Activated CD8-positive, alpha-beta T cell treated with anti-CD3 and anti-CD28 coated beads, Interleukin-2, amount 10 ng/mL, durations not matched to agents 7 days and 5 days (primary cell): ENCODE measurements at places on chromosomes 12 and 14.

DNA sequence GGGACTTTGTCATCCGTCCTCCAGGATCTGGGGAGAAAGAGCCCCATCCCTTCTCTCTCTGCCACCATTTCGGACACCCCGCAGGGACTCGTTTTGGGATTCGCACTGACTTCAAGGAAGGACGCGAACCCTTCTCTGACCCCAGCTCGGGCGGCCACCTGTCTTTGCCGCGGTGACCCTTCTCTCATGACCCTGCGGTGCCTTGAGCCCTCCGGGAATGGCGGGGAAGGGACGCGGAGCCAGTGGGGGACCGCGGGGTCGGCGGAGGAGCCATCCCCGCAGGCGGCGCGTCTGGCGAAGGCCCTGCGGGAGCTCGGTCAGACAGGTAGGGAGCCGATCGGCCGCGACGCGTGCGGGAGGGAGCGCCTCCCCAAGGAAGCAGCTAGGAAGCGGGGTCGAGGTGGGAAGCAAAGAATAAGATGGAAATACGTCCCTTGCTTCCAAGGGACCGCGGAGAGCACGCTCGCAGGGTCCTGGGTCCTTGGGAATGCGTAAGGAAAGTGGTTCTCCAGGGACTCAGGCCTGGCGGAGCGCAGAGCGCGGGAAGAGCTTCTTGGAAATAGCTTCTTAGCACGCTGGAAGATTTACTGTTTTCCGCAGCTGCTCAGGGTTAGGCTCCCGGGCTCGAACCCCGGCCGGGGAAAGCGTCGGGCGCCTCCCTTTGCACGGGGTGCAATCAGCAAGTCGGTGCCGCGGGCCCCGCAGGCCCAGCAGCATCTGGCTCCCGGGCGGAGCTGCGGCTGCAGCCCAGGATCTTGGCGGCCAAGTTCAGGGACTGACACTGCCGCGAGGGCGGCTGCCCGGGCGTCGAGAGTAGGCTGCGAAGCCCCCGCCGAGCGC is 457 bp downstream of the SOCS2 start:
- peak; percentile 24 for DNase-seq

GRCh38 chr14:87409393-87409792 is 583.6 kb downstream of the GALC start:
- DNase-seq: no peak

DNA sequence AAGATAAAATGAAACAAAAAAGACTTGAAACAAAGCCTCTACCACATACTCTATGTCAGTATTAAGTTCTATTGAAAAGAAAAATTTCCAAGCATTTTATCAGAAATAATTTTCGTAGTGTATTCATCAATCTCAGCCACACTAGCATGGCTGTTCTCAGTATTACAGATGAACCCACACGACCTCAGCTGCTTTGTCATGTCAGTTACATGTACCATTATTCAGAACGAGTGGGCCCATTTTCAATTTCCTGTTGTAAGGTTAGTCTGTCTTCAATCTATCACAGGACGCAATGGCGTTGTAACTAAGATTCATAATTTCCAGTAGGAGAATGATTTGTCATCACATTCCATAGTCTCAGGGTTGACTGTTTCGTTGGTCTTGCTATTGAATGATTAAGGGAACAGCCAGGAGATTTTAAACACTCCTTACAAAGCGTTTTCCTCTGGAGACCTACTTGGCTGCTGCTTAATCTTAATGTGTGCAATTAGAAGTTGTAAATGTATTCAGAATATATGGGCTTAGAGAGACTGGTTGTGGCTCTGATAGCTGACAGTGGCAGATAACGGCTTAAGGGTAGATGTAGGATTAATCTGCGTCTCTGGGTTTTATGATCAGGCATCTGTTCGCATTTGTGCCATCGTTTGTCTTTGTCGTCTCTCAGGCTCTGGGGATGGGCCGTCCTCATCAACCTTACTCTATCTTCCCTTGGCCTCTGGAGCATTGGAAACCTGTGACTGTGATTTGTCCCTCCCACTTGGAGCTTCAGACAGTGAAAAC is 65.4 kb downstream of the GLT1D1 start:
- DNase-seq: no peak

- no peak for DNase-seq
Measured at GRCh38 chr12:66241061-66242043, 52.3 kb downstream of the IRAK3 start.

GRCh38 chr12:130375296-130376287 is 37.9 kb downstream of the PIWIL1 start:
- DNase-seq: no peak

- no peak for DNase-seq
Measured at GRCh38 chr12:95829395-95829794, 29.4 kb upstream of the SNRPF start.

GRCh38 chr14:92435154-92435553 is 78.4 kb upstream of the RIN3 start:
- DNase-seq: no peak

DNA sequence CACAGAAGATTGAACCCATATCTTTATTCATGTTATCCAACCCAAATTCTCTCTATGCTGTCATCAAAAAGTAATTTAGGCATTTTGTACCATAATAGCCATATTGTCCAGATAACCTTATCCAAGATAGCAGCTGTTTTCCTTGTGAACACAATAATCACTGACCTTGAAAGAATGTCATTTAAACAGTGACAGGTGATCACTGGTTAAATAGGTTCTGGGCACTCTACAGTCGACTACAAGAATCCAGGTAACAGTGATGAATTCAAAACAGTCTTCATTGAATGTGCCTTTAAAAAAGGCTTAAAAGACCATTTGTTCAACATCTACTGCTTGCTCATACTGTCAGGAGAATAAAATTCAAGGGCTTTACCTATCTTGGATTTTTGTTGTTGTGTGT is 4.6 kb upstream of the SPX start:
- DNase-seq: no peak

DNA sequence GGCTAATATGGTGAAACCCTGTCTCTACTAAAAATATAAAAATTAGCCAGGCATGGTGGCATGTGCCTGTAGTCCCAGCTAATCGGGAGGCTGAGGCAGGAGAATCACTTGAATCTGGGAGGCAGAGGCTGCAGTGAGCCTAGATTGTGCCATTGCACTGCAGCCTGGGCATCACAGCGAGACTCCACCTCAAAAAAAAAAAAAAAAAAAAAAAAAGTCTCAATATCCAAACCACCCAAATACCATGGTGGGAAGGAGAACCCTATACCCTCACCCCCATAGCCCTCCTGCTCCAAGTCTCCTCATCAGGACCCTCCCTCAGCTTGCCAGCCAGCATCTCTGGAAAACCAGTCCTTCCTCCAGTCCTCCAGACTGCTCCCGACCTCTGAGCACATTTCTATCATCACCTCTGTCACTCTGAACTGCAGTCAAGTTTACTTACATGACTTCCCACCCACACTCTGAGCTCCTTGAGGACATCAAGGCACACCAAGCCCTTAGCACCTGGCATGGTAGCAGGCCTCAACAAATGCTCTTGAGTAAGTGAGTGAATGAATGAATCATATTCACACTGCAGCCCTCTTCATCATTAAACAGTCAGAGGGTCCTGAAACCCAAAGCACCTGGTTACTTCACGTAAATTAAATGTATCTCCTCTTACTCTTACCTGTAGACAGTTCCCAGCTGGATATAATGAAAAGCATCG is 35.2 kb downstream of the NT5DC3 start:
- no peak for DNase-seq

DNA sequence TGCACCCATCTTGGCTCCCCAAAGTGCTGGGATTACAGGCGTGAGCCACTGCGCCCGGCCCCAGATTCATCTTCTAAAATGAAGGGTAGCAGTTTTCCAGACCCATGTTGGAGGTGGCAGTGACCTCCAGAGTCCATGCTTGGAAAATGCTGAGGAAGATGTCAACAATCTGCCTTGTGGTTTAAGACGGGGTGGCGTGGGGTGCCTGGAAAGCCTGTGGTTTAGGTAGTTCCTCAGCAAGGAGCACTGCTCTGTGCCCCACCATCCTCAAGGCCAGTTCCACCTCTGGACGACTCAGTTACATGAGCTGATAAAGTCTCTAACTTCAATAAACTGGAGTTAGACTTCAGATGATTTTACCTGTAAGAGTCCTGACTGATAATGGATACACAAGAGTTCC is 48.6 kb downstream of the DRAM1 start:
- DNase-seq: no peak

- DNase-seq: no peak
Measured at GRCh38 chr12:103909811-103910210, 20.4 kb upstream of the HSP90B1 start.

- no peak for DNase-seq
Measured at GRCh38 chr14:76729953-76730505, 31.2 kb upstream of the VASH1 start.

- no peak for DNase-seq
Measured at GRCh38 chr14:104590240-104590965, 10.8 kb downstream of the C14orf180 start.

- no peak for DNase-seq
Measured at GRCh38 chr12:48061938-48062719, 43.8 kb downstream of the SENP1 start.

GRCh38 chr12:21478756-21479455 is 22.5 kb downstream of the RECQL start:
- no peak for DNase-seq

- DNase-seq: no peak
Measured at GRCh38 chr14:65251213-65251612, 148.9 kb upstream of the MAX start.

GRCh38 chr14:104364830-104365229 is 214.7 kb upstream of the C14orf180 start:
- DNase-seq: no peak

DNA sequence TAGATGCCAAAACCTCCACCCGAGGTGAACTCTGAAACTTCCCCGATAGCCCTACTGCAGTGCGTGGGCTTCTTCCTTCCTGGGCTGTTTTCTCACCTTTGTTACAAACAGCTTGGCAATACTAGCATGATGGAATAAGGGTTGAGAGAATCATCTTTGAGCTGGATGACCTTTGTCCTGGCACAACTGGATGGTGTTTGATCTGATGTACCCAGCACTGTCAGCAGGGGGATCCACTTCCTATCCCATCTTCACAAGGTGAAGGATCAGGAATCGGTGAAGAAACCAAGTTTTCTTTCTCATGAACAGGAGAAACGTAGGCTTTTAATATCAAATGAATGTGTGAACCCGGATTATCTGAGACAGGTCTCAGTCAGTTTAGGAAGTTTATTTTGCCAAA is 19.5 kb upstream of the LRRC10 start:
- DNase-seq: no peak

DNA sequence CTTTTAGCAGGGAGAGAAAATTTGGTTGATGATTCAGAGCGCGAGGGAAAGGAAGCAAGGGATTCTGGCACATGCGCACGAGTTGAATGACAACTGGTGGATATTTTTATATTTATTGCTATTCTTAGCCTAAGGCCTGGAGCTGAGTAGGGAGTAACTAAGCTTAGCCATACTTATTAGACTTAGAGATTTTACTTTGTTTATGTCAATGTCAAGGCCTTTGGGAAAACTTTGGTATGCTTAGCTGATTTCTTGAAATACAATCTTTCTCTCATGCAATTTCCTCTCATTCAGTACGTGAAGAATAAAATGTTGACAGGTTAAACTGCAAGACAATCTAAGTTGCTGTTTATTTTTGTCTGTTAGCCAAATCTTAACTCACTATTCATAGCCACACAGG is 101.1 kb downstream of the CRADD start:
- DNase-seq: no peak

DNA sequence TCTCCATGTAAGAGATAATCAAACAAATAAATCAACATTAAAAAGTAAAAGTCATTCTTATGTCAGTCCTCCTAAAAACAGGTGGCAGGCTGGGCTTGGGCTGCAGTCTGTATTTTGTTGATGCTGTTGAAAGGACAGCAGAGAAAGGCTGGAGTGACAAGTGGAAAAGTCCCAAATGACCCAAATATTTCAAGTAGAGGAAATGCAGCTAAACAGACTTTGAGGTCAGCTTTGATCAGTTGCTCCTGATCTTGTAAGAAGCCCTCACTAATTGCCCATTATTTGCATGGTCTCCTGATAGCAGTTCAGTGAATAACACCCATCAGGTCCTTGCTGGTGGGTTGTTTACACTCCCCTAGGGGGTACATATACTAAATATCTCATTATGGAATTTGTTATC is 24.9 kb downstream of the TBX3 start:
- no peak for DNase-seq

DNA sequence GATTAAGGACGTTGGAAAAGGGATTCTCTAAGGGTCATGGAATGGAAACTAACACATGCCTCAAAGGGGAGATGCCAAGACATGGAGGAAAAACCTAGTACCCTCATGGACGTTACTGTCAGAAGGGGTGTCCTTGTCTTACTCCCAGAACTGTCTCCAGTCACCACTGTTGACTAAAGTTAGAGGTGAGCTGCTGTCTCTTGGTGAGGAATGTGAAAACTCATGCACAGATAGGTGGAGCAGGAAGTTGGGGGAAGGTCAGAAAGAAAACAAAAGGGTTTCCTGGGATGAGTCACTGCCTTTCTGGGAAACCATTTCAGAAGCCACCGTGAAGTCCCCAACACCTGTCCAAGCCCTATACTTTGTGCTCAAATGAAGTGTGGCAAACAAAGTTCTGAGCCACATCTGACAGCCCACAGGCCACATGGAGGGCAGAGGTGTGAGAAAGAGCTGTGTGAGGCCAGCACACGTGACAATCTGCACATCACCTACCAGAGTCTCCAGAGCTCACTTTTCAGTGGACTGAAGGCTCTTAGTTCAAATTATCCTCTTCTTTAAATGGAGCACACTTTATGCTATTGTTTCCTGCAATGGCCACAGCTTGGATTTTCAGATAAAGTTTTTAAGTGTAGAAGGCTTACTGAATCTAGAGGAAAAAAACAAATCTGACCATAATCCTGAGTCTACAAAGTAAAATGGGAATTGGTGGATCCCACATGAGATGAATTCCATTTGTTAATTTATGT is 92.9 kb upstream of the EGLN3 start:
- peak; percentile 95 for DNase-seq

DNA sequence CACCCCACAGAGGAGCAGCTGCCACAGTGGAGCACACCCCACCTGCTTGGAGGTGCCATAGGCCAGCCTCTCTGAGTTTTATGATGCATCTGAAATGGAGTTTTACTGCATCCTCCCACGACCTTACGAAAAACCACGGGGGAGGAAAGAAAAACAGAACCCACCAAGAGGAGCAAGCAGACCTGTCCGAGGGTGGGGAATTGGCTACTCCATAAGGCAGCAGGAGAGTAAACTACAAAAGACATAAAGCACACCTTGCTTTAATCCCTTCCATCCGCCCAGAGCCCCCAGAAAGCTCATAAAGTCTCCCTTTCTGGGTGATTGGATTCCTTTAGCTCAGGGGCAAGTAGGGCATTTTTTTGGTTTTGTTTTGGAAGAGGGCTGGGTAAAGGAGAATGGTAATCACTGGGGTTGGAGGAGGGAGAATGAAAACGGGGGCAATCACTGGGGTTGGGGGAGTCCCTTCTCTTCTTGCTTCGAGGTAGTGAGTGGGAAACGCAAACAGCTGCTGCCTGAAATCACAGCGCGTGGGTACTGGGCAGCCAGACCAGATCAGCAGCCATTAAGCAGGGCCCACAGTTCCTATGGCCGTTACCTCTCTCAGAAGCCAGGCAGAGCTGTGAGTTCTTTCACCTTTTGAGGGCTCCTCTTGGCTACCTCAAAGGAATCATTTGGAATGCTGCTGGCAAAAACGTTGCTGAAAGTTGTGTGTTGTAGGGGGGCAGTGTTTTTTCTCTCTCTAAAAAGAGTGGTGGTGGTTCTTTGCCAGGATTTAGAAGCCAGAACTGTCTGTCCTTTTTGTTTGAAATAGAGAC is 433.6 kb downstream of the ZFP36L1 start:
- DNase-seq: no peak

- no peak for DNase-seq
Measured at GRCh38 chr12:91058786-91059185, 962 bp upstream of the KERA start.

- no peak for DNase-seq
Measured at GRCh38 chr14:30462358-30462757, 96.6 kb upstream of the G2E3 start.
